ENCODE measurements at places on chromosomes 2 and 18.
A peak's percentile ranks its signal among the peaks of the same experiment; 100 is the strongest.

GRCh38 chr2:146317959-146318358, 1526.9 kb upstream of the ACVR2A start:
- no peak for DNase-seq

GRCh38 chr18:59549503-59550173, 147.6 kb downstream of the CCBE1 start:
- DNase-seq = peak; percentile 84

DNA sequence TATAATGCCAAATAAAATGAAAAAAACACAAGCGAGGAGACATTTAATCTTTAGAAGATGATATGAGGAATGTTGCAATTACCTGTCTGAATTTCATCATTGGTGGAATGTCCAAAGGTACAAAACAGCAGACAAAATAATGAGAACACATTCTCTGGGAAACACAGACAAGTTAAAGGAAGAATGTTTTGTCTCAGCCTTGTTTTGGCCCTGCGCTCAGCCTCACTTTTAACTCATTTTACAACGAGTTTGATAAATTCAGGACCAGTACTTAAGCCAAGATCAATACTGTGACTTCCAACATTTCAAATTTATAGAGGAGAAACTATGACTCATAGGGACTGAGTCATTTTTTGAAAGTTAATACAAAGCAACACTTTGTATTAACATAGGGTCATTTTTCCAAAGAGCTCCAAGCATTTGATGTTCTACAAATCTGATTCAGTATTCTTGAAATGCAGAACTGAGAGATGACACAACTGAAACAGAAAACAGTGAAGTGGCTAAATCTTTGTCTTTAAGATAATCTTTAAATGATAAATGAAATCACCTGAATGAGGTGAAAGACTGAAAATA, 833.2 kb upstream of the CHAC2 start:
- DNase-seq = peak; percentile 59

- DNase-seq = no peak
Observed at GRCh38 chr2:195606179-195606578, 50.8 kb upstream of the SLC39A10 start.

DNA sequence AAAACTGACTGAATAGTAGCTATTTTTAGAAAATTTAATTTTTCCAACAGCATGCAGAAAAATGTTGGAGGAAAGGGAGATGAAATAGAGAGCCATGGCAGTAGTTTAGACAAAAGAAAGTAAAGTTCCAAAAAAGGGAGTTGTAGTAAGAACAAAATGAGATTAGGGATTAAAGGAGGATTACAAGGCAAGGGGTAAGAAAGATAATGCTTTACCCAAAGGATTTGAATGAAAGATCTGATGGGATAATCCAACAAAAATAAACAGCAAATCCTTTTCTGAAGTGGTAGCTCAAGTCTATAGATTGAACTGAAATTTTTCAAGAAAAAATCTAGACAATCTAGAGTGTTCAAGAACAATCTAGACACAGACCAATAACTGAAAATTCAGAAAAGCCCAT, 644.3 kb upstream of the FSHR start:
- no peak for DNase-seq

DNA sequence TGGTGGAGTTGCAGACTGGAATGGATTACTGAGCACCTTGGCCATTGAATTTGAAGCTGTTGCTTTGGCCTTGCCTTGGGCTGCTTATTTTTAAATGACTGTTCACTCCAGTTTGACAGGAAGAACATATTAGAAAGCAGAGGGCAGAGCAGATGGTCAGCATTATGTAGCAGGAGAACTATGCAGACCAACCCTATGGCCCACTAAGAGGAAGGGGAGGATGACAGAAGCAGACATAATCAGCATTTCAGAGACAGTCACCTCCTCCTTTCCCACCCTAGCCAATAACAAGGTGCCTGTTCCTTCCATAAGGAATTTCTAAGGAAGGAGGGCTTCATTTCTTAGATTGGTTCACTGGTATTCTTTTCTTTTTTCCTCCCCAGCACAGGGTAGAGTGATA, 2.4 kb downstream of the CHRNA1 start:
- peak; percentile 67 for DNase-seq

DNA sequence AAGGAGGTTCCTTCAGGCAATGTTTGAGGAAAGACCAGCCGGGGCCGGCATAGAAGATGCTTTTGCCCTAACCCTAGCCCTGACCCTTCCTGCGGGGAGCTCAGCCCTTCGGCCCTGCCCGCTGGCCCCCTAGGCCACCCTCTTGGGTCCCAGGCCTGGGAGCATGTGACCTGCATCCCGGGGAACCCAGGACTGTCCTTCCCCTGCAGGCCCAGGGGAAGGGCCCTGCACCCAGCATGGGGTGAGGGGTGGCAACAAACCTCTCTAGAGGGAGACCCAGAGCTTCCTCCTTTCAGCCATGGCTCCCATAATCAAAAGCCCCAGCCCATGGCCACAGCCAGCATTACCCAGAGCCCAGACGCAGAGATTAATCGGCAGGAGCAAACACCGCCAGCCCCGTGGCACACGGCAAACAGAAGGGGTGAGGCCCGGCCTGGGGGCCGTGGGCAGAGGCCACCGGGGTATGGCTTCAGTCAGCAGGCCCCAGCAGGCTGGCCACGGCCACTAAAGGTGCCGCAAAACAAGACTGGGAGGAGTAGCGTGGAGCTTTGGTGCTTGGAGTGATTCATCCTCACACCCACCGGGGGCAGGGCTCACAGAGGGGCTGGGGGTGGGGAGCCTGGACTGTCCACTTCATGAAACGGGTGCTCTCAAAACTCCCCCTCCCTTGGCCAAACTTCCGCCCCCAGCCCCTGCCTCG, 61.6 kb upstream of the HPCAL1 start:
- no peak for DNase-seq

- DNase-seq = no peak
Observed at GRCh38 chr2:105536175-105536574, 137.3 kb upstream of the FHL2 start.

- no peak for DNase-seq
Observed at GRCh38 chr2:236376566-236377244, 112.5 kb upstream of the ASB18 start.

DNA sequence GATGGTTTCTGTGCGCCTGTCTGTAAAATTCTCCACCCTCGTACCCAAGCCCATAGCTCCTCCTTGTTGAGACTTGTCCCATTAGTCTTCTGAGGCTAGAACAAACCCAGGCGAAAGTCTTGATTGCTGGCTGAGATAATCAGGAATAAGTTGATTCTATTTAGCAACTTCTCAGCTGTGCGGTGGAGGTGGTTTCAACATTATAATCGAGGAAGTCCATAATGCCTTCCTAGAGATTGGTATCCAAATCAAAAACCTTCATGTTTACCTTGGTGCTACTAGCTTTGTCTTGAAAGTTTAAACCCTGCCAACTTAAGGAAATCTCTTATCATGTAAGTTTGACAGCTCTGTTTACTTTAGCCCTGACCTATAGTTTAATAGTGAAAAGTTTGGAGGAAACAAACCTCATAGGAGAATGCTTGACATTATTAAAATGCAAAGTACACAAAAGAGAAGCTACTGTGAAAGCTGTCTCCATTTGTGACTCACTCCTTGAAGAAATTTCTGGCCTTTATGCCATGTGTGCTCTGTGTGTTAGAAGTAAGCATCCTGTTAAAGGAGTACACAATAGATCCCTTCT, 36.6 kb upstream of the DSC1 start:
- DNase-seq = no peak

GRCh38 chr2:27573452-27573851, 9.4 kb upstream of the ZNF512 start:
- DNase-seq = peak; percentile 88

DNA sequence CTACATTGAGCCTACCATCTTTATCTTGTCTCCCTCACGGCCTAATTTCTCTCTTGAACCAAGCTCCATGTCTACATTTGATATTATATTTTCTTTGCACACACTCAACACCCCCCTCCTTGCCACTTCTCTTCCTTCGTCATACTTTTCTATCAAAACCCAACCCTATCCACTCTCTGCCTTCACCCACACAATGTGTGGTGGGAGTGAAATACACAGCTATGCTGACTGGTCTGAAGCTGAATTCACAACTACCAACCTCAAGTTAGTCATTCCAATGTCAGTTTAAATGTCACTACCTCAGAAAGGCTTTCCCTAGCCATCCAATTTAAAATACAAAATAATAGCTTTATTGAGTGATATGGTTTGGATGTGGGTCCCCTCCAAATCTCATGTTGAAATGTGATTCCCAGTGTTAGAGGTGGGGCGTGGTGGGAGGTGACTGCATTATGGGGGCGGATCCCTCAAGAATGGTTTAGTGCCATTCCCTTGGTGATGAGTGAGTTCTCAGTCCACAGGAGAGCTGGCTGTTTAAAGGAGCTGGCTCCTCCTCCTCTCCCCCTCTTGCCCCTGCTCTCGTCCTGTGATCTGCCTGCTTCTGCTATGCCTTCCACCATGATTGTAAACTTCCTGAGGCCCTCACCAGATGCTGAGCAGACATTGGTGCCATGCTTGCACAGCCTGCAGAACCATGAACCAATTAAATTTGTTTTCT, 112.1 kb downstream of the DTNB start:
- DNase-seq = no peak

DNA sequence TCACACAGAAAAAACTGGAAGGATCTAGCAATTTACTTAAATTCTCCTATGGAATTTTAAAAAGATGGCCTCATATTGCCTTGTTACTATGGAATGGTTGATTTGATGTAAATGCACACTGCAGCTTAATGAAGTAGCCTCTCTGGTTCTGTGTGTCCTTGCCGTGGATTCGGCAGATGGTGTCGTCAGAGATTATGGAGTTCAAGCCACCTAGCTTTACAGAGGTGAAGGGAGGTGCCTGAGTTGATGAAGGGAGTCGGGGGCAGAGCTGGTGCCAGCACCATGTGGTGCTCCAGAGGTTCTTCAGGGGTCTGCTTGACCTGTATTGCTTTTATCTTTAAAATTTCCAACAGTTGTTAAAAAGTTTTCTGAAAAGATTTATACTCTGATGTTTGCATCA, 48.8 kb downstream of the ASAP2 start:
- no peak for DNase-seq

DNA sequence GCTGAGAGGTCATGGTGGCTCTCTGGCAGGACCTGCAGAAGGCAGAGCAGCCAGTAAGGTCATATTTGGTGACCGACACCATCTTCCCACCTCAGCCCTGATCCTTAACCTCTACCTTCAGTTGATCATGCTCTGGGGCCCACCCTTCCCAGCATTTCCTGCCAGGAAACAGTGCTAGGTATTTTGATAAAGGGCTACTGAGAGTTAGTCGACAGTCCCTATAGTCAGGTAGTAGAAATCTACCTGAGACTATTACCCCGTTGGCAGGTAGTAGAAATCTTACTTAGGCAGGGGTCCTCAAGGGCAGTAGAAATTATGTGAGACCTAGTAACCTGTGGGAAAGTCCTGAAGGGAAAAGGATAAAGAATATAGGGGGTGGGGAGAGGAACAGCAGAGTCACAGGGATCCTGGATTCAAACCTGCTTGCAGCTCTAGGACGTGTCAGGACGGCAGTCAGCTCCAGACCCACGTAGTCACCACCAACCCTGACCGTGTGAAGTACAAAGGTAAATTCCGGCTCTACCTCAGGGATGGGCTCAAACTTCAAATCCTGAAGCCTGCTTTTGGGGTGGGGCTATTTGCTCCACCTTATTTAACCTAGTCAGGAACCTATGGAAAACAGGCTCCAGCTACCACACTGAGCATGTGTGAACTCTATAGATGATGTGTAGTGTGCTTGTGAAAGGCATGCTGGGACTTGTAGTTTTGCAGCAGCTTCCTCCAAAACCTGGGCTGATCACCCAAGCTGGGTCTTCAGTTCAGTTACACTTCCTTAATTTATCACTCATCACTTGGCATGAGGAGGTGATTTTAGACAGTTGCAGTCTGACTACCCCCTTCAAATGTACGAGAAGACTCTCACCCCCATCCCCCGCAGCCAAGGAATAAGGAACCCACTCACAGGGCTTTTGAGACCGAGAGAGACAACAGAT, at the start of gene DQX1:
Gene DQX1, minus strand, starts transcription at position 515 of the 932 bp plus-strand sequence. Its CDS starts 502 bp downstream, at position 13.
- peak; percentile 56 for DNase-seq

GRCh38 chr2:8652774-8653426, 29.0 kb upstream of the ID2 start:
- no peak for DNase-seq

DNA sequence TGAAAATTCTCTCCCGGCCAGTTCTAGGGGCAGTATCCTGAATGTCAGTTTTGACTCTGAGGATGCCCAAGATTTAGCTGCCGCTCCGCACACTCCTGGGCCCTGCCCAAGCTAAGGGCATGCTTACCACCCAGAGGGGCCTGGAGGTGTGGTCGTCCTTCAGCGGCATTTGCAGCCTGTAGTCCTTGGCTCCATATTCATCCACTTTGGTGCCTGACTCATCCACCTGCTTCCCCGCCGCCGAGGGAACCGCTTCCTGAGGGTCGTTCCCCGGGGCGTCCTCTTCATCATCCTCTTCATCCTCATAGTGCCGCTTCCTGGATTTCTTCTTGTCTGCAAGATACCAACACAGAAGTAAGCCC, 577 bp downstream of the ERCC3 start:
- DNase-seq = no peak

- DNase-seq = no peak
Observed at GRCh38 chr2:223264541-223265193, 212.7 kb downstream of the KCNE4 start.

DNA sequence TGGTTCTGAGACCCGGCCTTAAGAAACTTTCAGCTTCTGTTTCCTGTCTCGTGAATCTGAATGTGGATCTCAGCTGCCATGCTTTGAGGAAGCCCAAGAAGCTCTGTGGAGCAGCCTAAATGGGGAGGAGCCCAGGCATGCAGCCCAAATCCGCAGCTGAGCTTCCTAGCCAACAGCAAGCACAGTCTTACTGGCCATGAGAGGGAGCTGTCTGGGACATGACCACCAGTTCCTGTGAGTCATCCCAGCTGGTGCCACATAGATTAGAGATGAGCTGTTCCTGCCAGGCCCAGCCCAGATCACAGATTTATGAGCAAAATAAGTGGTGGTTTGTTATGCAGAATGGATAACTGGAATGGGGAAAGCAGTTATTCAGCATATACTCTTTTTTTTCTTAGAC, 224.4 kb upstream of the APCDD1 start:
- DNase-seq = no peak

GRCh38 chr18:56992777-56993176, 154.1 kb upstream of the BOD1L2 start:
- no peak for DNase-seq
